ENCODE measurements at places on chromosomes 7 and 10.

DNA sequence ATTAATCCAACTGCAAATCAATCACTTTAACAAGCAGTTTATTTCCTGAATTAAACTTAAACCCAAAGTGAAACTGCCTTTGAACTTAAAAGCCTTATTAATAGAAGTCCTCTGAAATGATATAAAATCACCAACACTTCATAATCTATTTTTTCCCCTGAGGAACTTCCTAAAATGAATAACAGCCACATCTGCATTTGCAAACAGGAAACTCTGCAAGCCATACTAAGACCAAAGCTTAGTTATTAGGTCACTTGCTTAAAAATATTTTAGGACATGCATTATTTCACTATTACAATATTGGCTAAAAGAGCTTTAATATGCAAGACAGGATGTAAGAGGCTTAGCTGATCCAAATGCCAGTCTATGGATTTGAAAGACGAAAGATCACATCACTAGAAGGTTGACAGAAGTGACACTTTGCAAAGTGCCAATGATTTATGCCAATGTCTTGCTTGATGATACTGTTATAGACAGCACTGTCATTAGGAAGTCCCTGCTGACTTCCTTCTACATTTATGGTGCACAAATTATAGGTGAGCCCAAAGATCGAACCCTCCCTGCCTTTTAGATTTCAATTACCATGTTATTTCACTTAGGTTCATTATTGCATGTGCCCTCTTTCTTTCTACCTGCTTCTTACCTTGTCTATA is 99.9 kb upstream of the SKAP2 start:
- DNase-seq = no peak

- no peak for DNase-seq
These were observed 48.3 kb downstream of the ADRA2A start for GRCh38 chr10:111125102-111125501.

GRCh38 chr7:159226011-159226702 is 81.5 kb upstream of the VIPR2 start:
- DNase-seq = no peak

- peak; percentile 39 for DNase-seq
These were observed 13.4 kb downstream of the BRI3 start for GRCh38 chr7:98294798-98295382.

GRCh38 chr7:88317422-88317821 is 10.7 kb upstream of the STEAP4 start:
- no peak for DNase-seq

GRCh38 chr10:111650088-111650487 is 533.5 kb downstream of the GPAM start:
- DNase-seq = no peak

DNA sequence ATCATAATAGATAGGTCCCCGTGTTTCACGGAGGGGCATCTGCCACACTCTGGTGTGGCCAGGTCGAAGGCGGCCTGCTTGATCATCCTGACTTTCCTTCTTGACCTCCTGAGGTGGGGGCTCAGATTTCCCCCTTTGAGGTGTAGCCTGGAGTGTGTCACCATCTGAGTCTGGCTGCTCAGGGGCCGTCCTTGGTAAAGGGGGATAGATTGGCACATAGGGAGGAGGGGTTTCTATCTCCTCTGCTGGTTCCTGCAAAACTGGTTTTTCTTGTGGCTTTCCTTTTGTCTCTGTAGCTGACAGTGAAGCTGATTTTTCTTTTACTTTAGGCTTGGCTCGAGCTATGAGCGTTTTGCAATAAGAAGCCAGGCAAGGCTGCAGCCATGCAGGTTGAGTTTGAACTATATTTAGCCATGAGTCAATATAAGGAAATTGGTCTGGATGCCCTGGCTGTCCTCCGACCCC is 7.1 kb upstream of the ZNF117 start:
- DNase-seq = no peak

All from right cardiac atrium (tissue), 5 donors.